ENCODE measurements at places on chromosomes 11 and 22.
A peak's percentile ranks its signal among the peaks of the same experiment; 100 is the strongest.

GRCh38 chr22:19693581-19693980, 20.7 kb upstream of the SEPTIN5 start:
- DNase-seq, result no peak
- H3K4me1 ChIP-seq, result no peaks in the 10 kb centered on the region
- H3K27ac ChIP-seq, result no peak overlapping the region
- H3K4me3 ChIP-seq, result no peak overlapping the region
- no peaks in the 10 kb centered on the region for H3K36me3 ChIP-seq

- DNase-seq, result no peak
- peak overlapping the region; percentile 39 for H3K27ac ChIP-seq
- H3K4me1 ChIP-seq, result no peaks in the 10 kb centered on the region
- H3K4me3 ChIP-seq, result no peak overlapping the region
Measured at GRCh38 chr11:47724041-47724729, 9.0 kb upstream of the AGBL2 start.

GRCh38 chr11:14644226-14645014, 816 bp downstream of the PDE3B start:
- peaks cover 57% of the 10 kb centered on the region for H3K4me1 ChIP-seq
- H3K27ac ChIP-seq, result peak overlapping the region; percentile 84
- H3K4me3 ChIP-seq, result peak overlapping the region; percentile 85
- H3K36me3 ChIP-seq, result peaks cover 46% of the 10 kb centered on the region
- DNase-seq, result peak; percentile 46

GRCh38 chr22:50067244-50067643, 9.1 kb upstream of the TTLL8 start:
- DNase-seq, result no peak
- no peaks in the 10 kb centered on the region for H3K27me3 ChIP-seq
- no peaks in the 10 kb centered on the region for H3K4me1 ChIP-seq
- H3K4me3 ChIP-seq, result no peak overlapping the region
- no peak overlapping the region for H3K27ac ChIP-seq
- H3K36me3 ChIP-seq, result no peaks in the 10 kb centered on the region

DNA sequence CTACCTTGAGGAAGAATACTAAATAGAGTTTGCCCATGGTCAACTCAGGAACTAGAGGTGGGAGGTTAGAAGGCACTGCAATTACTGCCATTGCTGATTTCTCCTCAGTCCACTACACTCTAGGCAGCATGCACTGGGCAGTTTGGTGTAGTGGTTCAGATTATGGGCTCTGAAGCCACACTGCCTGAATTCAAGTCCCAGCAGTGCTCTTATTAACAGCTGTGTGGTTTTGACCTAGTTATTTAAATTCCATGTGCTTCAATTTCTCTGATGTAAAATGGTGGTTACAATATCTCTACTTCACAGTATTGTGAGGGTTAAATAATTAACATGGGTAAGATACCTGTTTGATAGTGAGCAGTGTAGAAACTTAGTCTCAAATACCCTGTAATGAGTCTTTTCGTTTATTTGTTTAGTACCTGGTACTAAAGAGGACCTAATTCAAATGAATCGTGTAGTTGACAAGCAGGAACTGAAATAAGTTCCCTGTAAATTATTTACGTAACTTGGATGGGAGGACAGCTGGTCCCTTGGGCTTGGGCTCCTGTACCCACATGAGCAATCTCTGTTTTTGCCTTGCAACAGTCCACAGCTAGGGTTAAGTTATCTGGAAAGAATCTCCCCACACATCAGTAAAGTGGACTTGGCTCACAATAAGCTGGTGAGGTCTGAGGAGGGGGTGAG, 17.8 kb downstream of the PRR5L start:
- H3K4me1 ChIP-seq, result peaks cover 12% of the 10 kb centered on the region
- no peak for DNase-seq
- no peak overlapping the region for H3K27ac ChIP-seq
- H3K4me3 ChIP-seq, result no peak overlapping the region

DNA sequence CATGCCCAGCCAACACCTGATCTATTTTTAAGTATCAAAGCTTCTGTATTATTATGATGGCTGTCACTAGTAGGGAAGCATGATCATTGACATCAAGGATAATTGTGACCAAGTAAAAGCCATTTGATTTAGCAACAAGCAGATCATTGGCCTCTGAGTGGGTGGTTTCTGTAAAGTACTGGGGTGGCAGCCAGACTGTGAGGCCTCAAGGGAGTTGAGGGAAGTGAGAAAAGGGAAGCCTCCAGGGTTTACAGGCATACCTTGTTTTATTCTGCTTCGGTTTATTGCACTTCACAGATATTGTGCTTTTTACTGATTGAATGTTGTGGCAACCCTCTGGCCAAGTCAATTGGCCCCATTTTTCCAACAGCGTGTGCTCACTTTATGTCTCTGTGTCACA, 60.1 kb downstream of the PRR5L start:
- peaks cover 30% of the 10 kb centered on the region for H3K27me3 ChIP-seq
- no peaks in the 10 kb centered on the region for H3K36me3 ChIP-seq
- H3K27ac ChIP-seq, result no peak overlapping the region
- no peak overlapping the region for H3K4me3 ChIP-seq

DNA sequence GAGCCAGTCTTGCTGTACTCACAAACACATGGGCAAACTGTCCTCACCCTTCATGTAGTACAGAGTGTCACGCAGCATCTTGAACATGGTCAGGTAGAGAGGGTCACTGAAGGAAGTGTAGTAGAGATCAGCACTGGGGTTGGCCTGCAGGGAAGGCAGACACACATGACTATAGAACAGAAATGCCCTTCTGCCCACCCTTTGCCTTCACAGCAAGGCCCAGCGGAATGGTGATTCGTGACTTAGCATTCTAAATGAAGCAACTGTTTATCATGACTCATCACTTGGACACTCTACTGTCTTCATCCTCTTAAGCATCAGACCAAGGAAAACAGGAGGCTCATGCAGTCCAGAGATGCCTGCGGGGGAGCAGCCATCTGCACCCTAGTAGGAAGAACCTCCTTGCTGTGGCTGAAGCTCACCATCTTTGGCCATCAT, 33.4 kb downstream of the SERPIND1 start:
- peaks cover 46% of the 10 kb centered on the region for H3K36me3 ChIP-seq
- peaks cover 26% of the 10 kb centered on the region for H3K4me1 ChIP-seq
- H3K27me3 ChIP-seq, result no peaks in the 10 kb centered on the region
- H3K4me3 ChIP-seq, result no peak overlapping the region
- no peak overlapping the region for H3K27ac ChIP-seq

DNA sequence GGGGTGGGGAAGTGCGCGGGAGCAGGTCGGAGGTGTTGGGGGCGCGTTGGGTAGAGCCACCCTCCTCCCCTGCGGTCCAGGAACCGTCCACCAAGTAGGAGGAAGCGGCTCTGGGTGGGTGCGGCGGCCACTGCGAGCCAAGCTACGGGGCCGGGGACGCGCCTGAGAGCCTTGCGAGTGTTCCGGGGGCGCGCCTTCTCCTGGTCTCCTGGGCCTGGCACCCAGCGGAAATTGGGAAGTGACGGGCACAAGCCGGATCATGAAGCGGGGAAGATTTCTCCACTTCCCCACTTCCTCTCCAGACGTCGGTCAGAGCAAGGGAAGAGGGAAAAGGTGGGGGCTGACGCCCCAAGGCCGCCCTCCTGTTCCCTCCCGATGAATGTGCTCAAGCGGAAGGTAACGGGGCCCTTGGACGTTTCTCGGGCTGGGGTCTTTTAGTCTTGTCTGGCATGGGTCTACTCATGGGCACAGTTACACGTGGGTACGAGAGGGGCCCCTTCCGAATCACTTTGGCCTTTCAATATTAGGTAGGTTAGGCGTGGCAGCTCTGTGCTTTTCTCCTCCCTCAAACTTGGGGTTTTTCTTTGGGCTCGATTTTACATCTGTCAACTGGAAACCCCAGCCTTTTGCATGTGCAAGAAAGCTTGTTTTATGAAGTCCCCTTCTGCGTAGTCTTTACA, 865 bp downstream of the RBM14 start:
- peaks cover 56% of the 10 kb centered on the region for H3K36me3 ChIP-seq
- H3K4me1 ChIP-seq, result peaks cover 52% of the 10 kb centered on the region
- H3K27ac ChIP-seq, result peak overlapping the region; percentile 98
- peak overlapping the region; percentile 89 for H3K4me3 ChIP-seq
- no peaks in the 10 kb centered on the region for H3K27me3 ChIP-seq

GRCh38 chr22:50293441-50294318, 13.8 kb downstream of the PLXNB2 start:
- H3K4me1 ChIP-seq, result peaks cover 14% of the 10 kb centered on the region
- H3K27ac ChIP-seq, result no peak overlapping the region
- H3K4me3 ChIP-seq, result peak overlapping the region; percentile 42

GRCh38 chr11:104645261-104646222, 252.7 kb downstream of the CASP12 start:
- no peak overlapping the region for H3K4me3 ChIP-seq
- H3K27me3 ChIP-seq, result no peaks in the 10 kb centered on the region
- peak overlapping the region; percentile 5 for H3K27ac ChIP-seq
- peaks cover 30% of the 10 kb centered on the region for H3K4me1 ChIP-seq
- DNase-seq, result no peak
- H3K36me3 ChIP-seq, result peaks cover 2% of the 10 kb centered on the region

GRCh38 chr22:27124351-27124966, 467.1 kb downstream of the MIAT start:
- H3K27me3 ChIP-seq, result peaks cover 34% of the 10 kb centered on the region
- H3K4me3 ChIP-seq, result no peak overlapping the region
- DNase-seq, result no peak
- H3K4me1 ChIP-seq, result peaks cover 4% of the 10 kb centered on the region

Measured in activated naive CD8-positive, alpha-beta T cell treated with anti-CD3 and anti-CD28 coated beads, Interleukin-2, amount 50 U/mL, for 24 hours (primary cell).